AG04450 (cell line): ENCODE measurements at places on chromosomes 1 and 21.

DNA sequence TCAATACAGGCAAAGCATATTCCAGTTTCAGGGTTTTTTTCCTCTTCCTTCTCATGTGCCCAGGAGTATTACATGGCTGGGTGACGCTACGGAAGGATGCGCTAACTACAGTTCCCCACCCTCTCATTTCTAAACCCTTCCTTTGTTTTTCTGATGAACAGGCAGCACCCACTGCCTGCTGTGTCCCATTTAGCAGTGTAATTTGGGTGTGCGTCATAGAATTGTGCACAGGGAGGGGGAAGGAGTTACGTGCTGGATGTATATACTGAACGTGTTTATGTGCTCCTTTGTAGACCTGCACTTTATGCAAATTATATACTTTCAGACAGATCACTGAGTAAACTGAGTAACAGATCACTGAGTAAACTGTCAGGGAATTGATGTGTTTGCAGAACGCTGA, 44.5 kb downstream of the ELAPOR1 start:
- no peak for DNase-seq

DNA sequence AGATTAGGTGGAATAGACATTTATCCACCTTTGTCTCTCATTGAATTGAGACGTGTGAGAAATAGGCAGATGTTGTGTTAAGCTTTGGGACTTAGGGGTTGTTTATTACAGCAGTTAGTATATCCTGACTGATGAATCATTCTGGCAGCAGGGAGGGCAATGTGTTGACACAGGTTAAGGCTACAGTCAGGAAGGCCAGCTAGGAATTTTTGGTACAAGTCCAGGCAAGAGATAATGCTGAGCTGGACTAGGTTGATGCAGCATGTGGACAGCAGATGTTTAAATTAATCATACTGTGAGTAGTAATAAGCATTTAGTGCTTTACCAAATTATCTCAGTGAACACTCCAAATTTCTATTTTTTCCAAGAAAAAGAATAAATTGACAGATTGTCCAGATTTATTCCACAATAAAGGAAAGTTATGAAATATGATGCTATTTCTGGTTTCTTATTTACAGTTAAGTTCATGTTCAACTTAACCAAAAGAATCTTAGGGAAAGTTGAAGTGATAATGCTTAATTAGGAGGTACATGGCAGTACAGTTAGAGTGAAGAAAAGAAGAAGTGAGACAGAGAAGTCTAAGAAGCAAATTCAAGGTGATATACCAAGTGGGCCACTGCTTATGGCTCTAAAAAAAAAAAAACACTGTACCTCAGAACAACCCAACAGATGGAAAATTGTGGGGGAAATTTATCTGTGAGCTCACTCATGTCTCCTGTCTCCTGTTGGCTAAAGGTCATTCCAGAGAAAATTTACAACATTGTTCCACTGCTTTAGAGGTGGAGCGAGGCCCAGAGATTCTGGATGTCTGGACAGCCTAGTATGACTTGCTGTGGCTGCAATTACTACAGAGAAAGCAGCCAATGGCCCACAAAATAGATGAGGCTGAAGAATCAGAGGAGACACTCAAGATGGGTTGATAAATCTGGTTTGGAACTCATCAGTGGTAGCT, 102.7 kb upstream of the C21orf91 start:
- peak; percentile 33 for DNase-seq

- DNase-seq = no peak
Measured at GRCh38 chr1:17700945-17701810, 54.0 kb upstream of the ACTL8 start.

DNA sequence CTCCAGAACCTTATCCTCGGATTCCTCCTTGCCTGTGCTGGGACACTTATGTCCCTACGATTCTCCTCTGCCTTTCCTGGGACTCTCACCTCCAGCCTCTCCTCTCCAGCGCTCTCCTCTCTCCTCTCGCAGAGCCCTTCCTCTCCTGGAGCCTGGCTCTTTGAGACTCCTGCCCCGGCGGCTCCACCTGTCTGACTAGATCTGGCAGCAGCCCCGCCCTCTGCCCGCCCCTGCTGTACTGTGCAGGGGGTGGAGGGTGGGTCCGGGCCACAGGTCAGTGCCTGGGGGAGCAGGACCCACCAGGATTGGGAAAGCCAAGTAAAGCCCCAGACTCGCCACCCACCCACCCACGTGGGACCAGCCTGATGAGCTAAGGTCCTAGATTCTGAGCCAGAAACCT, 1.6 kb downstream of the ELOVL1 start:
- DNase-seq = no peak

DNA sequence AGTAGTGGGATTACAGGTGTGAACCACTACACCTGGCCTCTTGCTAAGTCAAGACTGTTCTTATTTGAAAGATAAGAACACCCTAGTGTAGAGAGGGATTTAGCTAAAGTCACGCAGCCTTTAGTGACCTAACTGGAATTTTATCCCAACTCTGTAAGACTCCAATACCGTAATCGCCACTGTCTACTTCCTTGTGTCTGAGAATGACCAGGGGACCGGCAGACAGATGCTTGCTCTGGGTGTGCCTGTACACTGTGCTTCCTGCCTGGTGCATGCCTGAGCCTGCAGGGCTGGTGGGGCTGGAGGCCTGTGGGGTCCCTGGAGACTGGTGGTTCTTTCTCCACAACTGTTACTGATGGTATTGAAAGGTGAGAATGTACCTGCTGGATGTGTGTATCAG, 15.3 kb downstream of the MFSD2A start:
- DNase-seq = no peak

DNA sequence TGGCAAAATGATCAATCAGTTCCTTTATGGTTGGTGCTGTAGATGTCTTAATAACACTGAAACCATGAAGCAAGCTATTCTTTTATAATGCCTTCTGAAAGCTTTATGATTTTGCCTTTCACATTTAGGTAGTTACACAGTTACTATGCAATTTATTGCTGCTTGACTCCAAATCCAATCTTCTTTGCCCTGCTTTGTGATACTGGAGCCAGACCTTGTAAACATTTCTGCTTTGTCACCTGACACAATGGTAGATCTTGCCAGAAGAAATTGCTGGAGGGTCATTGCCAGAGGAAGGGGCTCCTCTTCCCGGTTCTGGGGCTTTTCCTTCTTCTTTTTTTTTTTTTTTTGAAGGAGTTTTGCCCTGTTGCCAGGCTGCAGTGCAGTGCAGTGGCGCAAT, 40.5 kb upstream of the KLF17 start:
- DNase-seq = no peak

DNA sequence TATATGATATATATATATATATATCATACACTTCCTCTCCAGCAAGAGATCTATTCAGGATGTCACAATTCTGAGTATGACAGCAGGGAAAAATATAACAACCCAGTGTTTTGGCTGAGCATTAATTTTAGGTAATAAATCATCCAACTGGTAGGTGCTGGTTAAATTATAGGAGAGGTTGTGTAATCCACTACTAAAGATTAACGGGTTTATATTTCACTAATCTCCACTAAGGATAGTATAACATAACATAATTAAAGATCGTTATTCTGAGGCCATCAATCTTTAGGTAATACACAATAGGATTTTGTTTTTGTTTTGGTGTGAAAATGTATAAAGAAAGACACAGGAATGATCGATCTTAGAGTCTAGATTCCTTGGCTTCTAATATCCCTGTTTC, 102.2 kb downstream of the COQ8A start:
- no peak for DNase-seq

GRCh38 chr1:90502696-90503095, 214.4 kb downstream of the BARHL2 start:
- no peak for DNase-seq

GRCh38 chr21:45388011-45388521, 16.9 kb upstream of the COL18A1 start:
- DNase-seq = no peak

- DNase-seq = no peak
Measured at GRCh38 chr1:88768816-88769215, 84.7 kb downstream of the PKN2 start.

- no peak for DNase-seq
Measured at GRCh38 chr1:151970626-151971025, 23.0 kb downstream of the S100A10 start.

- DNase-seq = no peak
Measured at GRCh38 chr1:31373056-31373896, at the start of gene FABP3. TSS of gene FABP3 (minus strand) at chr1:31373076. CDS start at chr1:31373014, 62 bp downstream.

DNA sequence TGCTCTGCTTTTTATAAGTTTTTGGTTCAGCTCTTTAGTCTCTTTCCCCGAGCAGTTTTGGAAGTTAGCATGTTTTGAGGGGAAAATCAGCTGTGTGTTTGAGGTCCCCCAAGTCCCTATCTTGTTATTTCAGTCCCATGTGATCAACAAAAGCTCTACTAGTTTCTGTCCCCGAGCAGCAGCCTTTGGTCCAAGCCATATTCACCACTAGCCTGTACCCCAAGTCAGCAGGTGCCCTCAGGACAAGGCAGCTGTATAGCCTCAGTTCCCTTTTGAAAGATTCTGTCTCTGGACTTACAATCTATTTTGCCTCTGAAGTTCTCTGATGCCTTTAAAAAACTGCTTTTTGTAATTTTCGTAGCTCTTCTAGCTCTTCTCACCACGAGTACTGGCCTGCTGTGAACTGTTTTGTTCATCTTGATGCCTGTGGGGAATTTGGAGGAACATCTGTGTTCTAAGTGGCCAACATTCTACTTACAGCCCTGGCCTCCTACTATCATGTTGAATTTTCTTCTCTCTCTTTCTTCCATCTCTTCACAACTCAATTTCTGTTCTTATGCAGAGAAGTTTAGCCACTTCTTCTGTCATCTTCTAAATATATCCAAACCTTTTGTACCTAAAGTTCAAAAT, 16.7 kb downstream of the UAP1 start:
- DNase-seq = no peak

DNA sequence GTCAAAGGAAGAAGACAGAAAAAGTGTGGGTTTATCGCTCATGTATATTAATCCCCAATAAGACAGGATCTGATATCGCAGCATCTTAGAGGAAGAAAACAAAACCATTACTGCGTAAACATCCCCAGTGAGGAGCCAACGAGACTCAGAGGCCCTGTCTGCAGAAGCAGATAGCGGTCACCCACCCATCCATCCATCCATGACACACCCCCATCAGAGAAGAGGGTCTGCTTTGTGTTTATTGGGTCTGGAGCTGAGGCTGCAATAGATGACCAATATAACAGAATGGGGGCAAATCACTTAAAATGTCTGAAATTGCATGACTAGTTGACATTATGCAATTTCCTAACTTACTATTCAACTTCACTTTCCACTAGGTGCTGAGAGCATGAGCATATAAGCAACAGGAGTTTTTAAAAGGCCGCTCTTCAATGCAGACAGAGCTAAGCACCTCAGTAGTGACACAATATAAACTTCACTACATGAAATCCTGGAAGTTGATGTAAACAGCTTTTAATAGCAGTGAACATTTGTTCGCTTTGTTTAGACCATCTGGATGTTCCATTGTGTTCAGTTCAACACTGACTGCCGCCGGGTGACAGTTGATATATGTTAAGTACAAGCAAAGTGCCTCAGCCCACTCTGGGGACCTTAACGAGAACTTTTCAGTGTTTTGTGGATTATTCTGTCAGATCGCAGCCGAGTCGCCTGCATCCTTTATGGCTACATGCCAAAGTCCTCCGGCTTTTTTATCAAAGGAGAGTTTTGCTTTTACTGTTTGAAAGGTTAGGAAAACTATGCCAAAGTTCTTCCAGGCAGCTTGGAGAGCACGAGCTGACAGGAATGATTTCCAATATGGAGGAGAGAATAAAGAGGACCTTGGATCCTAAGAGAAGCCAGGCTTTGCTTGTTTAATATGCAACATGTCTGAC, 167.5 kb downstream of the ZNF281 start:
- no peak for DNase-seq

- peak; percentile 66 for DNase-seq
Measured at GRCh38 chr1:16145662-16146278, 10.1 kb downstream of the EPHA2 start.

DNA sequence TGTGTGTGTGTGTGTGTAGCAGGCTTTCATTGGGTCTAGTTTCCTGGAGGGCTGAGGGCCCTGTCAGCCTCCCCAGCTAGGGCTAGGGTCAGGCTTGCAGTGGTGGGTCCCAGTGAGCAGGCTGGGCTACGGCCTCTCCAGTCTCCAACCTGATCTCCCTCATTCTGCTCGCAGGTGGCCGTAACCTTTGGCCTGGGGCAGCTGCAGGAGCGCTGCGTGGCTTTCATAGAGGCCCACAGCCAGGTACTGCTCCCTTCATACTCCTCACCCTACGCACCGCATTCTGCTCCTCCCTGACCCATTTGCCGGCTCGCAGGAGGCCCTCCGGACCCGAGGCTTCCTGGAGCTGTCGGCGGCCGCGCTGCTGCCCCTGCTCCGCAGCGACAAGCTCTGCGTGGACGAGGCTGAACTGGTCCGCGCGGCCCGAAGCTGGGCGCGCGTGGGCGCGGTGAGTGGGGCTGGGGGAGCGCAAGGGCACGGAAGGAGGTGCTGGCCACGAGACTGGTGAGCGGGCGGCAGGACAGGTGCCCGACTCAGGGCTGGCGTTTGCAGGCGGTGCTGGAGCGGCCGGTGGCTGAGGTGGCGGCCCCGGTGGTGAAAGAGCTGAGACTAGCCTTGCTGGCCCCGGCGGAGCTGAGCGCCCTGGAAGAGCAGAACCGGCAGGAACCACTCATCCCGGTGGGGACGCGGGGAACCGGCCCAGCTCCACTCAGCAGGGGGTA, 4.7 kb downstream of the BTBD19 start:
- no peak for DNase-seq

- no peak for DNase-seq
Measured at GRCh38 chr1:106620521-106620954, 435.9 kb upstream of the PRMT6 start.

DNA sequence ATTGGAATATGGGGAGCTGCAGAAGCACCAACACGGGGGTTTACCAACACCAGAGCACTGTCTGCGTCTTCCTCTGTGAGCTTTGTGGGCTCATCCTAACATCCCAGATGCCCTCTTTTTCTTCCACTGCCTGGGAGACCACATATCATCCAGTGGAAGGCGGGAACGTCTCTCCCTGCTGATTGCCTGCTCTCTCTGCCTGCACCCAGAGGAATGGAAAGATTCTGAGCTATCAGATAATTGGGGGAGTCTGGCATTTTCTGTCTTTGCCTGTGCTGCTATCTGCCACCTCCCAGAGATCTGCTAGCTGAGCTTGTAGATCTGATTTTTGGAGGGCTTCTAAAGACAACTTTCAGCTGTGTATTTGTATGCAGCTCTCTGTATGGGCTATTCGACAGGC, 166.2 kb upstream of the PLXNA2 start:
- DNase-seq = no peak

- no peak for DNase-seq
Measured at GRCh38 chr1:226250511-226250910, 27.0 kb downstream of the MIXL1 start.

DNA sequence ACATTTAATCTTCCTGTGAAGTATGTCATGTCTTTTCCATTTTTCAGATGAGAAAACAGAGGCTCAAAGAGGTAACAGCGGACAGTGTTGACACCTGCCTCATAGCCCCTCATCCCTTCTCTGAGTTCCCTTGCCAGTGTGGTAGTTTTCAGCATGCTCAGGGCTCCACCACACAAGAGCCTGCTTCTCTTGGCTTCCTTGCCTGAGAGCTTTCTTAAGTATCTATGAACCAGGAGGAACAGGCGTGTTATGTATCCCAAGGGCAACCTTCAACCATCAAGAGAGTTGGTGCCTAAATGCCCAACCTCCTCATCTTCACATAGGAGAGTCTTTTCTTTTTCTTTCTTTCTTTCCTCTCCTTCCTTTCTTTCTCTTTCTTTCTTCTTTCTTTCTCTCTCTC, 5.9 kb upstream of the PAFAH2 start:
- no peak for DNase-seq

- DNase-seq = no peak
Measured at GRCh38 chr1:198798923-198799386, 160.1 kb downstream of the PTPRC start.
